ENCODE measurements at places on chromosomes 4 and X.
A peak's percentile ranks its signal among the peaks of the same experiment; 100 is the strongest.

DNA sequence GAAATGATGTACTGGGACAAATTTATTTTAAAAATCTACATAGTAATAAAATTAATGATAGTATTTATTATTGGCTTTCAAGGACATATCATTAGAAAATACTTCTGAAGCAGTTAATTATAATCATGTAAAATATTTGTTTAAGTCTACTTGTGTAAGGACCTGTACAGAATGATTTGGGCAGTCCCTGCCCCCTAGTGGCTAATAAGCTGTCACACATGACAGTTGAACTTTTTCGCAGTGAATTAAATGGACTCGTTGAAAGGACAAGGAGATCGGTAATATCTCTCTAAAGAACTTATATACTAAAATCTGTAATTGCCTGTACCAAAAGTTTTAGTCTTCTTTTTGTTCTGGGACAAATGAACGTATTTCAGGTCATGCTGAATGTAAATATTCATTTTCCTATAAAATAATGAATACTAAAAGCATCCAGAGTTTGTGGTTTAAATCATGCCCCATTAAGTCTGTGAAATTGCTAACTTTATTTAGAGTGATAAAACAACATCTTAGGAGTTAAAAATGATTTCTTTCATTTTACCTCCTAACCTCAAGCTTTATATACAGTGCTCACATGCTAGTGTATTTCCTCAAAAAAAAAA, 13.6 kb downstream of the EXOC1 start:
- DNase-seq, result peak; percentile 36

GRCh38 chrX:136200466-136200865, 50.7 kb downstream of the MAP7D3 start:
- DNase-seq, result peak; percentile 38

DNA sequence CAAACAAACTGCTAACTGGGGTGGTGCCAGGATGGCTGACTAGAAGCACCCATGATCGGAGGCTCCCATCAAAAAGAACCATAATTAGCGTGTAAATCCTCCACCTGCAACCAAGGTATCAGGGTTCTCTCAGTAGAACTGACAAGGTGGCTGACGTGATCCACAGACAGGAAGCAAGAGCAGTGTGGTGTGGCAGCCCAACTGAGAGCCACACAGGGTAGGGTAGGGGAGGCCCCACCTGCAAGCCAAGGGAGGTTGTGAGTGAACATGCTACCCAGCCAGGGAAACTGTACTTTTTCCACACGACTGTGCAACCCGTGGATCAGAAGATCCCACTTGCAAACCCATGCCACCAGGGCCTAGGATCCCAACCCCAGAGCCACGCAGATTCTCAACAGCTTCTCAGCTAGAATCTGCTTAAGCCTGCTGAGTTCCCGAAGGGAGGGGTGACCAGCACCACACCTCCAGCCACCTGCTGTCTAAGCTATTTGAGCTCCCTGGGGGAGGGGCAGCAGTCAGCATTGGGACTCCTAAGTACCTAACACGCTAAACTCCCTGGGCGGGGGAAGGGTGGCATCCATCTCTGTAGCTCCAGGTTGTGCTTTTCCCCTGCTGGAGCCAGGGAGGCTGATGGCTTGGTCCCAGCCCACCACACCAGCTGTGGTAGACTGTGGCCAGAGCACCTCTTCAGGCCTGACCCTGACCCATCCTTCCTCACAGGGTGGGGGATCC, 425.1 kb downstream of the GPM6A start:
- DNase-seq, result no peak

GRCh38 chr4:155666344-155667221, at the start of gene GUCY1A1:
Gene GUCY1A1, plus strand, starts transcription at chr4:155666848. Its CDS starts 30,020 bp downstream, at chr4:155696868.
- DNase-seq, result no peak

GRCh38 chrX:116694046-116694445, 231.3 kb upstream of the CT83 start:
- no peak for DNase-seq

GRCh38 chr4:128604840-128605239, 204.7 kb upstream of the JADE1 start:
- no peak for DNase-seq

- no peak for DNase-seq
Observed at GRCh38 chr4:8504279-8505007, 63.9 kb downstream of the TRMT44 start.

DNA sequence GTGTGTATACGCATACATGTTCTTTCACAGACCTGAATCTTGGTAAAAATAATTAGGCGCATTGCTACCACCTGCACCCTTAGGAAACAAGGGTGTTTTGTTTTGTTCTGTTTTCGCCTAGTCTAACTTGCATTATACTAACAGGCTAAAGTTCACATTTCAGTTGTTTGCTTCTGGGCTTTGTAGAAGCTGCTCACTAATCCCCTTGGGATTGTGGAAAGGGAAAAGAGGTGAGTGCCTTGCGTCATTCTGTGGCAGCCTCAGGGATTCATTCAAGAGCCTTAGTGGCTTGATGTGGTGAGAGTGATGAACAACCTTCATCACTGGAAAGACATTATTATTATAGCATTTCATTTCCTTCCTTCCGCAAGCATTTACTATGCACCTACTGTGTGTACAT, 331.1 kb downstream of the ADGRL3 start:
- DNase-seq, result no peak

- no peak for DNase-seq
Observed at GRCh38 chr4:169616846-169617245, 3.5 kb upstream of the CLCN3 start.

- DNase-seq, result no peak
Observed at GRCh38 chr4:16271411-16271810, 45.1 kb upstream of the TAPT1 start.

GRCh38 chr4:165656399-165656798, 216.6 kb upstream of the TLL1 start:
- no peak for DNase-seq

DNA sequence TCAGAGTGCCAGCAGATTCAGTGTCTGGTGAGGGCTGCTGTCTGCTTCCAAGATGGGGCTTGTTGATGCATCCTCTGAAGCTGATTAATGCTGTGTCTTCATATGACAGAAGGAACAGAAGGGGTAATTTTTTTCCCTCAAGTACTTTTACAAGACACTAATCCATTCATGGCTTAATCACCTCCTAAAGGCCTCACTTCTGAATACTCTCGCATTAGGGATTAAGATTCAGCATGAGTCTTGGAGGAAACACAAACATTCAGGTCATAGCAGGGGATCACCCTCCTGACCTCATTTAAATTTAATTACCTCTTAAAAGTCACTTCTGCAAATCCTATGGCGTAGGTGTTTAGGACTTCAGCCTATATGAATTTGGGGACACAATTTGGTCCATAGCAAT, 1145.5 kb upstream of the PCDH10 start:
- DNase-seq, result no peak

GRCh38 chr4:156888762-156889161, 82.8 kb downstream of the PDGFC start:
- no peak for DNase-seq

DNA sequence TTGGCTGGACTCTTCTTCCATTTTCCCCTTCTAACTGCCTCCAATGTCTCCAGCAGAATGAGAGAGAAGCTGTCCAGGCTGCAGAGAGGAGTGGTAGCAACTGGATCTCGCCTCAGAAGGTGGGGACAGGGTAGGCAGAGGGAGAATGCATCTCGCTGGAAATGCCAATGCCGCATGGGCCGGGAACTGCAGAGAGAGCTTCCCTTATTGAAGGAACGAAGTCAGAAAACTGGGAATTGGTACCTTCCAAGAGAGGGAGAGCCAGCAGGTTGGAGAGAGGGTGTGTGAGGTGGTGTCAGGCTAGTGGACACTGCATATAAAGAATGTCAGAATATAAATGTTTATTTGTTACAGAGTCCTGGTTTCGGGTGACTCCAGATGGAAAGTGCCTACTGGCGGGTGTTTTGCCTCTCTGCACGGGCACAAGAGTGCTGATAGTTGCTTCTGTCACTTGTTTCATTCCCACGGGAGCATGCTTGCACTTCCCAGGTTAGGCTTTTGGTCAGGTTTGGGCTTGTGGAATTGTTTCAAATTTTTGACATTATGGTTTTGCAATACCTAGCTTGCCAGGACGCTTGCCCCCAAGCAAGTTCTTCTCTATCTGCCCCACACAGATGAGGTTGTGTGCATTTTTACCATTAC, 156.8 kb upstream of the STS start:
- no peak for DNase-seq

All from CD4-positive, alpha-beta T cell treated with Interferon alpha-2 for 1 hour (primary cell).